ENCODE measurements at places on chromosomes 1 and 21.

DNA sequence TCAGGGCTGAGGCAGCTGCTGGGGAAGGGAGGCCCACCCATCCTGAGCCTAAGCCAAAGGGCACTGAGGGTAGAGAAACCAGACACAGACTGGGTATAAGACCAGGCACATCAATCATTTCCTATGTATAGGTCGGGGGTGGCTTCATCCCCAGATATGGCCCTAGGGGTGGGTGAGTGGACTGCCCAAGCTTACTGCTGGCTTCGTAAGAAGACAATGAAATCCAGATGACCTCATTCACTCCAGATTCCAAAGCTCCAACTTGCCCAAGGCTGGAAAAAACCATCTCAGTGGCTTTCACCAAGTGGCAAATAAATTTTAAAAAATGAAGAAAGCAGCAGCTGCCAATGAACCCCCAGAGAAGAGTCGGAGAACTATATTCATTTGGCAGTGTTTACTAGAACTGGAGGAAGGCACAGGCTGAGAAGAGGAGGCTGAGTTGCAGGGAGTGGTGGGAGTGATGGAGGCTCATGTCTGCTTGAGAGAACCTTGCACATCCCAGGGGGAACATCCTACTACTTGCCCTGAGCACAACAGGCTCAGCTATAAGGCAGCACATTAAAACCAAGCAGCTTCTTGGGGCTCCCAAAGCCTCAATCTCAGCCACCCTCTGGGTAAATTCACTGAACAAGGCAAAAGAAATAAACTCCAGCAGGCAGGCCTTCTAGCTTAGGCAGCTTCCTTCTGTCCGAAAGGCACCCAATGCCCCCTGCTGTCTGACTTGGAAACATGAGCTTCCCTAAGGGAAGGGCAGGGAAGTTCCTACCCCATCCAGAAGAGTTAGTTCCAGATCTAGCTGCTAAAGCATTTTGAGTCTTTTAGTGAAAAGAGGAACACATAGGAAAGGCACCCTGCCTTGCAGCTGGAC is 14.1 kb downstream of the PEA15 start:
- DNase-seq: peak; percentile 29

GRCh38 chr1:200302192-200302920 is 107.5 kb downstream of the ZNF281 start:
- DNase-seq: no peak

DNA sequence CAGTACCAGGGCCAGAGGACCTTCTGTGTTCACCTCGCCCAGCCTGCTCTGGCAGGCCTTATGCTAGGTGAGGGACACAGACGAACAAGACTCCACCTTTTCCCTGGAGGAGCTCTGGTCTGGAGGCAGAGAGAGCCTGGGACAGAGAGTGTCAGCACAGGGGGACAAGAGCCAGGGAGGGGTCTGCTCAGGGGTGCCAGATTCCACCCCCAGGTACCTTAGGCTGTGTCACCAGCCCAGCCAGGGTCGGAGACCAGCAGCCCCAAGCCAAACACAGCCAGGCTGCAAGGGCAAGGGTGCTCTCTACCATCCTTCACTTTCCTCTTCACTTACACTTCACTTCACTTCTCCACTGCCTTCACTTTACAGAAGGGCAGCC is 4.3 kb upstream of the LRP8 start:
- DNase-seq: no peak

- no peak for DNase-seq
These were observed 179.1 kb downstream of the FASLG start for GRCh38 chr1:172837816-172838679.

GRCh38 chr1:237891979-237892378 is 1.3 kb upstream of the ZP4 start:
- no peak for DNase-seq

DNA sequence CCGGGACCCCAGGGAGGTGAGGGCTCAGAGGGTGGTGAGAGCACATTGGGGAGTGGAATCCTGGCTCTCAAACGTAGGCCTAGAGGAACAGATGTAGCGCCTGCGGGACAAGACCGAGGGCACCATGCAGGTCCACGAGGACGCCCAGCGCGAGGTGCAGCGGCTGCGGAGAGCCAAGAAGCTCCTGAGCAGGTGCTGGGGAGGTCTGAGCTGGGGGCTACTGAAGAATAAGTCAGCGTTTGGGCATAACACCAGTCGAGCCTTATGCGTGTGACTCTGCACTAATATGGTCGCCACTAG is 2.6 kb upstream of the NBPF3 start:
- no peak for DNase-seq

- DNase-seq: no peak
These were observed 26.5 kb upstream of the TENT5C start for GRCh38 chr1:117579221-117579906.

- no peak for DNase-seq
These were observed 41.3 kb upstream of the KIF21B start for GRCh38 chr1:201064806-201065205.

DNA sequence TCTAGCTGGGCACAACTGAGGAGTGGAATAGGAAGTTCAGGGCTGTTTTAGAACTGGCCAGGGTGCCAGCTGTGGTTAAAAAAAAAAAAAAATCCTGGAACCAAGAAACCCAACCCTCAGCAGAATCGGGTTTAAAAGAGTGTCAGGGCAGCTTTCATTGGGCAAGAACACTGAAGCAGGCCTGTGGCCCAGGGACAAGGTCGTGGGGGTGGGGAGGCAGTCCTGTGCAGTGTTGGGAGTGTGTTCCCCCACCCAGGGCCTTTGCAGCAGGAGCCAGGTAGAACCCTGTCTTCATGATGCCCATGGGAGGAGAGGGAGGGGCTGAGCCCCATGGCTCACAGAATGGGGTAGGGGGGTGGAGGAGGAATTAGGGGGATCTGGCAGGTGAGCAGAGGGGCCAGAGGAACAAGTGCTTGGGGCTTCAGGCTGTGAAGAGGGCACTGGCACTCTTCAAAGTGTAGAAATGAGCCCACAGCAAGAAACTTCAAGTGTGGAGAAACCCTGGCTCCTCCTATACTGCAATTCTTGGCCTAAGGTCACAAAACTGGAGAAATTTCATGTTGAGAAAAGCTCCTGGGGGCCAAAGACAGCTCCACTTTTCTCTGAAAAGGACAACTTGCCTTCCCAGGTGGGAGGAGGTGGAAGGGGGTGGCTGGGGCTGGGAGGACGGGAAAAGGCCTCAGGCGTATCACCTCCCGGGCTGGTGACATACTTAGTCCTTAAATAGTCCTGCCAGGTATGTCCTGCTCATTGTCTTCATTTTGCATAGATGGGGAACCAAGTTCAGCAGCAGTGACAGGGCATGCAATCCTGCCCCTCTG is 39.3 kb downstream of the KIAA1614 start:
- DNase-seq: no peak

DNA sequence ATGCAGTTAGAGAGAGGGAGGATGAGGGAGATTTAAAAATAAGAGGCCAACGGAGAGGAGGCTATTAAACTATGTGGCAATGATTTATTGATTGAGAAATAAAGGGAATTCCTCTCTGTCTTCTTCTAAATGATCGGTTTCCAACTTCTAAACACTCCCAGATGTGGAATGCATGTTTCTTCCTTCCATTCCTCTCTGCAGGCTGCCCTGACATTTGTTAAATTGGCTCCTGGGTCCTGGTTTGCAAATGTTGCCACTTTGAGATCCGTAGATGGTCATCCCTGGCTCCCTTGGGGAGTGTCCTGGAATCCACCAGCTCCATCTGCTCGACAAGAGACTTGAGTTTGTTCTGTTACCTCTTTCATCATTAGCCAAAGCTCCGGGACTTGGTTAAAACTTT is 10.3 kb upstream of the C1orf198 start:
- DNase-seq: peak; percentile 100

DNA sequence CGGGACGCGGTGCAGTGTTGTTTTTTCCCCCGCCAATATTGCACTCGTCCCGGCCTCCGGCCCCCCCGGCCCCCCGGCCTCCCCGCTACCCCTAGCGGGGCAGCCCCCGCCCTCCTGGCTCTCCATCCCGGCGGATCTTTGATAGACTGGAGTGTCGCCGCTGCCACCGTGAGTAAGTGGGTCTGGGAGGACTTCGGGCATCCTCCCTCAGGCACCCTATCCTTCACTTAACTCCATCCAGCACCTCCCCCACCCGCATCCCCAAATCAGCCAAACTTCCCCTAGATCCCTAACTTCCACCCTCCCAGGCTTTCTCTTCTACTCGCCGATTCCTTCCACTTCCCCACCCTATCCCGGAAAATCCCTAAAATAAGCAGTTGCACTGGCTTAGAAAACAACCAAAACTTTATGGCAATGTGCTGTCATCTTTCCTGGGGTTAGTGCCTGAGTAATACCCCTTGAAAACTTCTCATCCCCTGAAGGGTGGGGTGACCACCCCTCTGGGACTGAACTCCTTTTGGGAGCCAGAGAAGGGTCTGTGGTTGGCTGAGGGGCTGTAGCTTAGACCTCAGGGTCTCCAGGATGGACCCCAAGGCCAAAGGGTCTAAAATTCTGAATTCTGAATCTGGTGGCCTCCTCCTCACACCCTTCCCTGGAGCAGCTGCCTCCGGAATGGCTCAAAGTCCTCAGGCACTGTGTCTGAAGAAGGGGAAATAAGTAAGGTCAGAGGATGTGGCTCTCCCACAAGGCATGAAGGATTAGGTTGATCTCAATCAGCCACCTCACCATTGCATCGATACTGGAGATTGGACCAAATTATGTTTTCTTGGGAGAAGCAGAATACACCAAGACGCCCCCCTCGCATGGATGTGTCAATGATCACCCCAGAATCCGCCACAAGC is 12.2 kb downstream of the THBS3 start:
- DNase-seq: no peak

DNA sequence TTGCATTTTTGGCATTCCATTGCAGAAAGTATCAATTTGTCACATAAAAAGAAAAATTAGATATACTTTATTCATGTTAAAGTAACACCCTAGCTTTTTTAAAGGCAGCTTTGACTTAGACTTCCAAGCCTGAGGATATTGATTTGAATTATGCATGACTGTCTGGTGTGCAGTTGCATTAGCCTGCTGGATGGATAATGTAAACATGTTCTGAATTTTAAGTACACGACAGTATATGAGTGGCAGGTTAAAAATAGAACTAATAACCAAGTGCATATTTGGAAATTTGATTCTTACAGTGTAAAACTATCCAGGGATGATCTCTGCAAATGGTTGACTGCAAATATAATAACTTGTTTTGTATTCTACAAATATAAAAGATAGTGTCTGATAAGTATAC is 124.0 kb downstream of the SYT14 start:
- DNase-seq: no peak

DNA sequence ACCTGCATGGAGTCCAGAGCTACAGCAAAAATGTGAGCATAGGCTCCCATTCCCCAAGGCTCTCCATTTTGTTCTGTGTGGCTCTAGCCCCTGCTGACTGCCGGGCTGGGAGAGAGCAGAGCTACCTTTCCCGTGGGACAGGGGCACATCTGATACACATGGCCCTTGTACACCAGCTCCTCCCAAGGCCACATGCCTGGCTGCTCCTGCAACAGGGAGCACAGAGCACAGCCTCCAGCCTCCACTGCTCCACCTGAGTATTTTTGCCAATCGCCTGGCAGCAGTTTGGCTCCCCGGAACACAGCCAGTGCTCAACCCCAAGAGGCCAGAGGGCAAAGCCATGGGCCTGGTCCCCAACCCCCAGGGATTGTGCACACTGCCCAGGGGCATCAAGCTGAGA is 146.5 kb downstream of the CHD1L start:
- DNase-seq: no peak

GRCh38 chr1:8314346-8315280 is 3.3 kb upstream of the SLC45A1 start:
- peak; percentile 60 for DNase-seq

- DNase-seq: peak; percentile 46
These were observed 738.0 kb downstream of the PTPRU start for GRCh38 chr1:29974316-29974724.

GRCh38 chr1:155591770-155592169 is 18.2 kb upstream of the MSTO1 start:
- peak; percentile 36 for DNase-seq

DNA sequence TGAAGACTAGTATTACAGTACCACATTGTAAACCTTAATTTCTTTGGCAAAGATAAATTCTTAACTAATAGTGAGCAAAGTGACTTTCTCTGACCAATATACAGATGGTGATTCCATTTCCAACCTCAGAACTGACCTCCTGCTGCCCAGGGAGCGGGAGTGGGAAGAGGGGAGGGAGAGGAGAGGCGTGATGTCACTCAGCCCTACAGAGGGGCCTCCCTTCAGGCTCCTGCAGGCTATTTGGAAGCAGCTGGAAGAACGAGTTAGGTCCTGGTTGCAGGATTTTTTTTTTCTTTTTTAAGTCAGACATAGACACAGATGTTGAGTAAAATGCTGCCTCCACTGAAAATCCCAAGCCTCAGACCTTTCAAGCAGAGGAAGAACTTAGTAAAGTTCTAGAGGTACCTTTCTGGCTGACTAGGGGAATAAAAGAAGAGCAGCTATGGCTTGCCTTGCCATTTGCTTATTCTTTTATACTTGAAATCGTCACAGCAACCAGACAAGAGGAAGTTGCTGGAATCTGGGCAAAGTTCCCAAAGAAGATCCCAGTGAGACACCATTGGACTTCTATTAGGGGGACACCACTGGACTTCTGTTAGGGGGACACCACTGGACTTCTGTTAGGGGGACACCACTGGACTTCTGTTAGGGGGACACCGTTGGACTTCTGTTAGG is 54.5 kb downstream of the EXO1 start:
- DNase-seq: no peak

DNA sequence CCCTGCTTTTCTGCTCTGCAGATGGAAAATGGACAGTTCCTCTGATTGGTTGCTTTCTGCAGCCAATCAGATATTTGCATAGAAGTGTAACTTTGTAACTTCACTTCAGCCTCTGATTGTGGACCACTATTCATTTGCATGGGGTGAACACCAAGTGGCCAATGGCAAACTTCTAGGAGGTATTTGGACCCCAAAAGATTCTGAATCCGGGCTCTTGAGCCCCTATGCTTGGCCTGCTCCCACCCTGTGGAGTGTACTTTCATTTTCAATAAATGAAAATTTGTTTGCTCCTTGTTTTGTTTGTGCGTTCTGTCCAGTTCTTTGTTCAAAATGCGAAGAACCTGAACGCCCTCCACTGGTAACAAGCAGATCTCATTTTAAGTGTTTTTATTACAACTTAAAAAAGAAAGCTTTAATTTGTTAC is 6.4 kb upstream of the GSTM4 start:
- DNase-seq: no peak

DNA sequence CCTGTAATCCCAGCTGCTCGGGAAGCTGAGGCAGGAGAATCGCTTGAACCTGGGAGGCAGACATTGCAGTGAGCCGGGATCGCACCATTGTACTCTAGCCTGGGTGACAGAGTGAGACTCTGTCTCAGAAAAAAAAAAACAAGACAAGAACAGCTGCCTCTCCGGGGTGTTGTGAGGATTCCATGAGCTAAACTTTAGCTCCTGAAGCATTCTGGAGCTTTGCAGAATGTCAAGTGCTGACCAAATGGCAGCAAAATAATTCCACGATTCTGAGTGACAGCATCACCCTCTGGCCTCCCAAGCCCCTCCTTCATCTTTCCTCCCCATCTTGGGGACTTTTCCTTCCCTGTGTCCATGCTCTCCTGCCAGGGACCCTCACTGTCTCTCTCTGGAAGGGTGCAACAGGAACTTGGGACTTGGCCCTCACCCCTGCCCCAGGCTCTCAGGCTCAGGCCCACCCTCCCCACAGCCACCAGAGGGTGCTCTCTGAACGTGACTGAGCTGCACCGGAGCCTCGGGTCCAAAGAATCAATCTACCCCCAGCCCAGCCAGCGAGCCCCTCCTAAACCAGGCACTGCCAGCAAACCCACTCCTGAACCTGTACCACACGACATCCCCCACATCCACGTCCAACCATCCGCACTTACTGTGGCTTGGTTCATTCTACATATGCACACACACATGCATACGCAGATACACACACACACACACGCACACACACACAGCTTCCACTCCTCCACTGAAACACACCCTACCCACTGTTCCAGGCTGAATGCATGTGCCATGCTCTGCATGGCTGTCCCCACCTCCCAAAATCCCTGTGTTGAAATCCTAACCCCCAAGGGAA is 45.7 kb downstream of the ACOT7 start:
- DNase-seq: no peak

Data from fibroblast of skin of left quadriceps (primary cell).